ENCODE measurements at places on chromosomes 12 and 14.

GRCh38 chr14:45181806-45182205 is 46.1 kb downstream of the FANCM start:
- no peak for DNase-seq

DNA sequence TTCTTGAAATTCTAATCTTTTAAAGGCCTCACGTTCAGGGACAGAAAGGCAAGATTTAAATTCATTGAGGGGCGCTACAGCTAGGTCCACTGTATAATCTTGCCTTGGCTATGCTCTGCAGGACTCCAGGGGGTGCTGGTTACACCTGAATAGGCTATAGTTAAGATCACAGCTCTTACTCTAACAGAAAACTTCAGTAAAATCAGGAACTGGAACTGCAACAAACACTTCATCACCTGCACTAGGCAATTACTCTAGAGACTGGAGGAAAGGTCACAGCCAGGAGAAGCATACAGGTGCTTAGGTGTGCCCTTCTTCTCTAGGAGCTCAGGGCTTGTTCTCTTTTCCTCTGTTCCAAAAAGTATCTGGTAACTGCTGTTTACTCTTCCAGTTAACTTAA is 20.9 kb downstream of the SLCO1C1 start:
- no peak for DNase-seq

GRCh38 chr12:110668480-110669192 is 20.3 kb downstream of the HVCN1 start:
- DNase-seq, result no peak

GRCh38 chr12:38424436-38424835 is 107.9 kb downstream of the ALG10B start:
- DNase-seq, result no peak

GRCh38 chr12:128091101-128091720 is 175.8 kb upstream of the TMEM132C start:
- DNase-seq, result no peak

- no peak for DNase-seq
Observed at GRCh38 chr12:85733221-85733840, 102.9 kb downstream of the RASSF9 start.

- no peak for DNase-seq
Observed at GRCh38 chr14:70780396-70781075, 28.8 kb downstream of the MAP3K9 start.

- DNase-seq, result no peak
Observed at GRCh38 chr12:117036547-117036946, 62.7 kb downstream of the TESC start.

GRCh38 chr14:22598896-22599244 is 770 bp downstream of the ABHD4 start:
- DNase-seq, result peak; percentile 33

- DNase-seq, result no peak
Observed at GRCh38 chr12:7319930-7320329, 16.1 kb downstream of the ACSM4 start.

GRCh38 chr14:105294142-105294597 is 6.6 kb downstream of the BRF1 start:
- DNase-seq, result peak; percentile 69

DNA sequence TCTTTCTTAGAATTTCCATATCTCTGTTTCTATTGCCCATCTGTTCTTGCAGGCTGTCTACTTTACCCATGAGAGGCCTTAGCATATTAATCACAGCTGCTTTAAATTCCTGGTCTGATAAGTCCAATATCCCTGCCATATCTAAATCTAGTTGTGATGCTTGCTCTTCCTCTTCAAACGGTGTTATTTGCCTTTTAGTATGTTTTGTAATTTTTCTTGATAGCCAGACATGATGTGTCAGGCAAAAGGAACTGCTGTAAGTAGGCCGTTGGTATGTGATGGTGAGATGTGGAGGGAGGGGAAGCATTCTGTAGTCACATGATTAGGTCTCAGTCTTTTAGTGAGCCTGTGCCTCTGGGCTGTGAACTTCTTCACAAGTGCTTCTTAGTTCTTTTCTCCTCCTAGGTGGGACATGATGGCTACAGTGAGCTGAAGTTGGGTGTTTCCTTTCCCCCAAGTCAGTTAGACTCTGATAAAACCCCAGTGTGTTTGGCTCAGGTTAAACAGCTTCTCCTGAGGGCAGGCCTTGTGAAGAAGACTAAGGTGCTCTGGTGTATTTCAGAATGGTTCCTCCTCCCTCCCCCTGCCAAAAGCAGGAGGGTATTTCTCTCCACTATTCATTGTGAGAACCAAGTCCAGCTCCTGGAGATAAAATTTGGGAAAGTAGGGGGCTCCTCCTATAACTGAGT is 195.9 kb upstream of the PARP11 start:
- no peak for DNase-seq

DNA sequence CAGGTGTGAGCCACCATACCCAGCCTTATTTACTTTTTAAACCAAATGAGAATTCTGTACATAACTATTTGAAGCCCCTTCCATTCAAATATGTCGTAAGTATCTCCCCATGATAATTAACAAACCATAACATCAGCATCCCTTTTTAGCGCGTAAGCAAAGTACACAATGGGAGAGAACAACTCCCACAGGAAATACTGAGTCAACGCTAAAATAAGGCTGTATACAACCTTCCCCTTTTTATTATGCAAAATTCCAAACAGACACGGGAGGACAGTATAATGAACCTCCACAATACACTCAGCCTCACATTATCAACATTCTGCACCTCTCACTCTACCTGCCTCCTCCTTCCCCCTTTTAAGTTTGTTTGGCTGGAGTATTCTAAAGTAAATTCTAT is 73.5 kb downstream of the CCDC88C start:
- DNase-seq, result no peak

DNA sequence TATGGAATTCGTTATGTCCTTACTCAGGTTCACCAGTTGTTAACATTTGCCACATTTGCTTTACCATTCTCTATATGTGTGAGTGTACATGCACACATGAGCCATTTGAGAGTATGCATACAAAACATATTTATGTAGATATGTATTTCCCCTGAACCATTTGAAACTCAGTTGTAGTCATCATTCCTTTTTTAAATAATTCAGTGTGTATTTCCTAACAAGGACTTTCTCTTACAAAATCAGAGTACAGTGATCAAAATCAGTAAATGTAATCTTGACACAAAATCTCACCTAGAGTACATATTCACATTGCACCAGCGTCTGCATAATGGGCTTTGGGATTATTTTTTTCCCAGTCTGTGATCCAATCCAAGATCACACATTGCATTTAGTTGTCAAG is 384.9 kb downstream of the DIO2 start:
- DNase-seq, result no peak

DNA sequence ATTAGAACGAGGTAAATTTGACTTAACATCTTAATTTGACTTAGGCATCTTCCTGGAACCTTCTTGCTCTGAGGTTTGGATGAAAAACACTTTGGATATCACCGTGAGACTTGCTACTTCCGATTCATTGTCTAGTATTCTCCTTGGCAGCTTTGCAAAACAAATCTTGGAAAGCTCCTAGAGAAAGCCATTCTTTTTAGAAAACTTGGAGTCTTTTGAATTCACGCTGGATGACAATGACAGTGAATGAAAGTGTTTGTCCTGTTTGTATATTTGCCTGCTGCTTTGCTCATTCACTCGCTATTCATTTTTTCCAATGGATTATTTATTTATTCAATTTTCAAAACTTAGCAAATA is 222.1 kb upstream of the HMGA2 start:
- DNase-seq, result no peak

GRCh38 chr12:104496336-104496735 is 39.6 kb downstream of the CHST11 start:
- DNase-seq, result no peak

- DNase-seq, result no peak
Observed at GRCh38 chr12:22525426-22525825, 18.9 kb downstream of the C2CD5 start.

DNA sequence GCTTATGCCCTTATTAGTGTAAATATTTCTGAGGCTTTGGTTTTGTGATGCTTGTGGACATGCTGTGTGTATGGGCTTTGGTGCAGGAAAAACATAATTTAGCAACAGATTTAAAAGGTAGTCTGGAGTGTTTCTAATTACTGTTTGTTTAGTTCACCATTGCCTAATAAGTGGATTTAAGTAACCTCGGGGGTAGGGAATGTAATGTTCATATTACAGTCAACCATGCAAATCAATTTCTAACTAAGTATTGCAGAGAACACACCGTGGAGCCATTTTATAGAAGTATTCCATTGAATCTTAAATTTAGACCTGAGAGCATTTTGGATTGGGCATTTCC is 53.5 kb downstream of the ANO6 start:
- no peak for DNase-seq

GRCh38 chr12:52199294-52199919 is 7.6 kb upstream of the KRT80 start:
- DNase-seq, result no peak

DNA sequence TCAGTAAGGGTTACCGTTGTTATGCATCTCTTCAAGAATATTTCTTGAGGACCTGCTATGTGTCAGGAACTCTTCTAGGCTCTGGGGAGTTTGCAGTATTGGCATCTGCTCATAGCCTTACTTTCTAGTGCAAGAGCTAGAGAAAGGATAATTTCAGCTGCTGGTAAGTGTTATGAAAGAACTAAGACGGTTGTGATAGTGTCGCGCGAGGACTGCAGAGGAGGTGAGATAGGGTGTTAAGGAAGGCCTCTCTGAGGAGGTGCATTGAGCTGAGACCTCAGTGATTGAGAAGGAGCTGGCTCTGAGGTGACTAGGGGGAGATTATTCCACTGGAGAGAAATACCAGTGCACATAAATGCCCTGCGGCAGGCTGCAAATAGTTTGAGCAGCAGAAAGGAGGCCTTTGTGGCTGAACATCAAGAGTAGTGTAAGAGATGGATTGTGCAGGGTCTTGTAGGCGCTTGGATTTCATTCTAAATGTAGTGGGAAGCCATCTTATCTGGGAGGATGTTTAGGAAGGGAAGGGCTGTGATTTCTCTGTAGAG is 824 bp downstream of the DDX55 start:
- no peak for DNase-seq

GRCh38 chr12:52054833-52055730 is 3.8 kb downstream of the NR4A1 start:
- no peak for DNase-seq
